Stimulated activated CD8-positive, alpha-beta memory T cell treated with anti-CD3 and anti-CD28 coated beads, Interleukin-7, amount 100 ng/mL, for 4 hours (primary cell): ENCODE measurements at places on chromosomes 7 and 10.

GRCh38 chr7:111043561-111043960 lies 47.4 kb upstream of the LRRN3 start:
- no peak for DNase-seq

GRCh38 chr10:27646194-27646593 lies 99.4 kb downstream of the MKX start:
- no peak for DNase-seq

GRCh38 chr7:17406738-17407137 lies 108.3 kb downstream of the AHR start:
- no peak for DNase-seq

GRCh38 chr10:129764011-129764900 lies 199.8 kb downstream of the EBF3 start:
- no peak for DNase-seq

- no peak for DNase-seq
Measured at GRCh38 chr7:130387628-130388403, 7.5 kb downstream of the CPA1 start.

- no peak for DNase-seq
Measured at GRCh38 chr7:47561715-47562446, 20.0 kb downstream of the TNS3 start.

DNA sequence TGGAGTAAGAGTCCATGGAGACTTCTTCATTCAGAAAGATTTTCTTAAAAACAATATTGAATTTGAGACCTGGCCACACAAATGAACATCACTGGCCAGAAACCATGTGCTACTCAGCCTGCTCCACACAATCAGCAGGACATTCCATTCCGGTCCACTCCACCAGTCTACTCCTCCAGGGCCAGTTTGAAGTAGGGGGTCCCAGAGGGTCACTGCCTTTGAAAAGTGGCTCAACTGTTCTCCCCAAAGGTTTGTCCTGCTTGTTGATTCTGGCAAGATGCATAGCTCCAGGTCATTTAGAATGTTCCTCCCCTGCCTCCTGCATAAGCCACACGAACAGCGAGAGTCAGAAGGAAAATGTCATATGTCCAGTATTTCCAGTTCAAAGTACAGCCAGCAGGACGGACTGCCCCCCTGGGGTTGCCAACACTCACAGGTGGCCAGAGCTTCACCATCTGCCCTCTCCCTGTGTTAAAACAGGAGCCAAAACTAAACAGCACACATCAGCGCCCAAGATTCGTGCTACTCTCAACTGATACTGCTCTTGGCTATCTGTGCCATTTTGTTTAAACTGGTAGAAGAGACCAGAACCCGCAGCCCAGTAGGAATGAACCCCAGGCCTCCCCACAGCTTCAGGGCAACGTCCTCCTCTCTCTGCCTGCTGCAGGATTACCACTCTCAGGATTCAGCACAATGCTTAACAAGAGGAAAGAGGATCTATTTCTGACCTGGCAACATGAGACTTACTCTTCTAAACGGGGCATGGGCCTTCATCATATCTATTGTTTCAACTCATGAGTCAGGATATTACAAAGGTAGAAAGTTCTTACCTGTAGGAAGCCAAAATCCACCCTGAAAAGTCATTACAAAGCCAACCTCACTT lies 11.3 kb downstream of the GRB10 start:
- no peak for DNase-seq

DNA sequence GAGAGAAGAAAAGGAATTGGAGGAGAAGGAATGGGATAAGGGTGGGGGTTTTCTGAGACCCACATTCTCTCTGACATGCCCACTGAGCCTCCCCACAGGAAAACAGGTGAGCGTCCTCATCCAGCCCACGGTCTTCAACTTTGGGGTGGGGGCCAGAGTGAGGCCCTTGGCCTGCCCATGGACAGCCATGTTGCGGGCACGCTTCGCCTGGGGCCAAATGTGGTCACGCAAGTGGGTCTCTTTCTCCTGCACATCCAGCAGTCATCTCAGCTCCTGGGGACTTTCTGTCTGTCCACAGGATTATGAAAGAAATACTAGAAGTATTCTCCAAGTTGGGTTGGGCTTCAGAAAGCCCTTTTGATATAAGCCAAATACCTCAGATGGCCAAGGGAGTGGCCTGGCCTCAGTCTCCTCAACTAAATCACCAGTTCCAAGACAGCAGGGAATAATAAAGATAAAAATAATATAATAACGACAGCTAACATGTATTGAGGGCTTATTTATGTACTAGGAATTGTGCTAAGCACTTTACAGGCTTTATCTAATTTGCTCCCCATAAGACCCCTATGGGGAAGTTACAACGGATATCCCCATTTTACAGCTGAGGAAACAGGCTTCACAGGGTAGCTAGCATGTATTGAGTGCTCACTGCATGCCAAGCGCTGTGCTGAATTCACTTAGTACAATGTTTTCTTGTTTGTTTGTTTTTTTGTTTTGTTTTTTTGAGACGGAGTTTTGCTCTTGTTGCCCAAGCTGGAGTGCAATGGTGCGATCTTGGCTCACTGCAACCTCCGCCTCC lies 57.2 kb upstream of the LBX1 start:
- DNase-seq: no peak

DNA sequence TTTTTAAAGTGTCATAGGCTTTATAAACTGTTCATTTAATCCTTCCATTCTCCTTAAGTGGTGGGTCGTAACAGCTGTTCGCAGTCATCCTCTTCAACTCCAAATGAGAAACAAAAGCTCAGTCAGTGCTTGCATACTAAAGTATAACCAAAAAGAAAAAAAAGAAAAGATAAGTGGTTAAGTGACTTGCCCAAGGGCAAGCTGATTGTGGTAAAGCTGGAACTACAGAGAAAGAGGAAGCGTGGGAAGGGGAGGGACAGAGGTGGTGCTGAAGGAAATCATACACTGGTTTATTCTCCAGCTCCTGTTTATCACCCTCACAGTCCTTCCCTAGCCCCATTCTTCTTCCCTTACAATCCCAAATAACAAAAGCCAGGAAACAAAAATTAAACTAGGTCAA lies 29.6 kb downstream of the IDE start:
- no peak for DNase-seq

DNA sequence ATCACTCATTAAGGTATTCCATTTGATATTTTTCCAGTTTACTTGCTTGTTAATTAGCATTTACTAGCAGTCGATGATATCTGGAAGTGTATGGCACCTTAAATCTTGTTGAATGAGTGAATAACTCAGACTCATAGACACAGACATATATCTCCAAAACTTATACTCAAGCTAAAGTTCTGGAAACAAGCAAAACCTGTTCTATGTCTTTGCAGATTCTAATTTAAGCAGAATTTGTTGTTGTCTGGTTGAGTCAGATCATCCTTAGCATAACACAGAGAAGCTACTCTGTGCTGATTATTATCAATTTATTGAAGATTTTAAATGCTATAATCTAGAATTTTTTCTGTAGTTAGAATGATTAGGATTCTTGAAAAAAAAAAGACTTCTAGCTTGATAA lies 296.2 kb downstream of the MDFIC start:
- no peak for DNase-seq

- DNase-seq: no peak
Measured at GRCh38 chr7:120280743-120281142, 7.8 kb downstream of the KCND2 start.

DNA sequence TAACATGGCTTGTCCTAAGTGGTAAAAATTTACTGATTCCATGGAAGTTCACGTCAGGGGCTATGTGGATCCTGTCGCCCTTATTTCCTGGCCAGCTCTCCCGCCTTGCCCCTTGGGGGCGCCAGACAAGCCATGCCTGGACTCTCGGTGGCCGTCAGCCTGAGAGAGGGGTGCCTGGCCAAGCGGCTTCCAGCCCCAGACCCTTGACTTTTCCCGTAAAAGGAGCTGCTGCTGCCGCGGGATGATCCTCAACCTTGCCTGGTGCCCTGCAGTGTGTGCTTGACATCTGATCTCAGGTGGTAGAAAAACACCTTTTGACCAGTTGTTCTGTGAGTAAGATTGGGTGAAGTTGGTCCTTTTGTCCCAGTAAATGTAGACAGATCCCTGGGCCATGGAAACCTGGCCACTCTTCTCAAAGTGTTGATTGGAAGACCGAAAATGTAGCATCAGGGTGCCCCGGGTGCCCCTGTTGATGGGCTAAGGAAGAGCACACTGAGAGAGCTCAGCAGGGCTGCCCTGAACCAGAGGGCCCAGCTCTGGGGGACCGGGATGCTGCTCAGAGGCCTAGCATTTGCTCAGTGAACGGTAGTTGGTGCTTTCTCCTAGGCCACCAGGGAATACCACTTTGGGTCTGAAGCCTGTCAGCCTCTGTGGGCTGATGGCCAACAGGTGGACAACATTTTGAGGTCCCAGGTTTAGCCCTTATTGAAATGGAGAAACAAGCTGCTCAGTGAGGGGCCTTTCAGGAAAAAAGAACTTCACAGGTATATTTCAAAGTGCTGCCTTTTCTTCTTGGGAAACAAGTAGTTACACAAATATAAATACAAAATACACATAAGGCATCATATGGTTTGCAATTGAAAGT lies 162.5 kb downstream of the LRMDA start:
- DNase-seq: no peak

DNA sequence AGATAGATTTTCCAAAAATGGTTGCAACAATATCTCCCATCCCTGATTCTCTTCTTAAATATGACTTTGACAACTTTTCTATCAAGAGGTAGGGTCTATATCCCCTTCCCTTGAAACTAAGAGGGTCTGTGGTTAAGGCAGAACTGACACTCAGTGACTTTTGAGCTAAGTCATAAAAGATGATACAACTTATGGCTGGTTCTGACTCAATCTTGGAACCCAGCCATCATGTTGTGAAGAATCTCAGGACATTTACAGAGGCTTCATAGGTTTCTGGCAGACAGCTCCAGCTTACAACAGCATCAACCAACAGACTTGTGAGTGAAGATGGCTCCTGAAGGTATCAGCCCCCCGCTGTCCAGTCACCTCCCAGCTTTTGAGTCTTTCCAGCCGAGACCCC lies 203.5 kb downstream of the RNLS start:
- no peak for DNase-seq

DNA sequence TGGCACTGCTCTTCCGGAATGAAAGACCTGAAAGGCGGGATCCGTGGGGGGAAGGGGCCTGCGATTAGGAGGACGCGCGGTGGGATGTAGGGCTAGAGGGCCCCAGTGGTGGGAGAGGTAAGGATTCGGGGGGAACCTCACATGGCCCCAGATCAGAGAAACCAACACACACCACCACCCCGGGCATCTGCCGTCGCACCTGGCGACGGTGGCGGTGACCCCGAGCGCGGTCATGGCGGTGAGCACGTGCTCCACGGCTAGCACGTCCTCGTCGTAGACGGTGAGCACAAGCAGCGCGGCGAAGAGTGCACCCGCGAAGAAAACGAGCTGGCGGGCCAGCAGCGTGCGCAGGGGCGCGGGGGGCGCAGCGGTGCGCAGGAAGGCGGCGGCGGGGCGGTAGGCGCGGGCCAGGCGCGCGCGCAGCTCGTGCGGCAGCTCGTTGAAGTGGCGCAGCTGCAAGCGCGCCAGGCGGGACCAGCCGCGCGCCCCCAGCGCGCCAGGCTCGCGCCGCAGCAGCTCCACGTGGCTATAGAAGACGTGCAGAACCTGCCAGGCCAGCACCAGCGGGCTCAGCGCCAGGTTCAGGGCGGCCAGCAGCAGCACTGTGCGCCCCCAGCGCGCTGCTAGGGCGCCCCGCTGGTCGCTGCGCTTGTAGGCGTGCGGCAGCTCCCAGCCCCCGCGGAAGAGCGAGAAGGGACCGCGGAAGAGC lies 5.7 kb downstream of the ATG9B start:
- no peak for DNase-seq

DNA sequence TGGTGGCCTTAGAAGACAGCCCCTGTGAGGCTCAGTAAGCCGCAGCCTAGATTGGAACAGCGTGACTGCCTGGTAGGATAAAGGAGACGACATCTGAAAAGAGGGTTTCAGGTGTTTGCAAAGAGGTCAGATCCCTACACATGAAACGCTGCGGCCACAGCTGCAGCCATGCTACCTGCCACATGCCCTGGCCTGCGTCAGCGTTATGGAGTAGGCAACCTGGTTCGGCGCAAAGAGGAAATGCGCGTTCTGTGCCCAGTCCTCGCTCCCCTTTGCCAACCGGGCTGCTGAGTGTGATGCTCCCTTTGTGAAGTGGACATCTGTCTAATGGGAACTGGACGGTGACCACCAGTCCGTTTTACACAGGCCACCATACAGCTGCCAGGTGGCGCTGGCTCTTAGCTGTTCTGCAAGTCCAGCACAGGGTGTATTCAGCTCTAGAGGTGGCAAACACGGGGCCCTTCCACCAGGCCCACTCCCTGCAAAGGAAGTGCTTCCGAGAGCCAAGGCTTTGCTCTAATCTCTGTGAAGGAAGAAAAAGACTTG lies 160.3 kb downstream of the CELF2 start:
- DNase-seq: no peak

DNA sequence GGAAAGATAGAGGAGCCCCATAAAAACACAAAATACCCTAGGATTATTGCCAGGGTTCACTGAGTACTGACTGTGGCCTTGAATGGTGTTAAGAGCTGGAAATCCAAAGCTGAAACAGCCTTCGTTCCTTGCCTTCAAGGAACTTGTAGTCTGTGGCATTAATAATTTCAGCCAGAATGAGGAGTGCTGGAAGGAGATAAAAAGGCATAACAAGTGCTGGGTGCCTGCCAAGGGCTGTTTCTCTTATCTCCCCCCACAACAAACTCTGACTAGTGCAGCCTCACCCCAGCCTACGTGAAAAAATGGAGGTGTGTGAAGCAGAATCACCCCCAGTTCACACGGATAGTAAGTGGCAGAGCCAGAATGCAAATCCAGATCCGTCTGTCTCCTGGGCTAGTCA lies 199.1 kb upstream of the LYZL2 start:
- DNase-seq: no peak

- no peak for DNase-seq
Measured at GRCh38 chr10:59674215-59674836, 35.3 kb downstream of the SLC16A9 start.

DNA sequence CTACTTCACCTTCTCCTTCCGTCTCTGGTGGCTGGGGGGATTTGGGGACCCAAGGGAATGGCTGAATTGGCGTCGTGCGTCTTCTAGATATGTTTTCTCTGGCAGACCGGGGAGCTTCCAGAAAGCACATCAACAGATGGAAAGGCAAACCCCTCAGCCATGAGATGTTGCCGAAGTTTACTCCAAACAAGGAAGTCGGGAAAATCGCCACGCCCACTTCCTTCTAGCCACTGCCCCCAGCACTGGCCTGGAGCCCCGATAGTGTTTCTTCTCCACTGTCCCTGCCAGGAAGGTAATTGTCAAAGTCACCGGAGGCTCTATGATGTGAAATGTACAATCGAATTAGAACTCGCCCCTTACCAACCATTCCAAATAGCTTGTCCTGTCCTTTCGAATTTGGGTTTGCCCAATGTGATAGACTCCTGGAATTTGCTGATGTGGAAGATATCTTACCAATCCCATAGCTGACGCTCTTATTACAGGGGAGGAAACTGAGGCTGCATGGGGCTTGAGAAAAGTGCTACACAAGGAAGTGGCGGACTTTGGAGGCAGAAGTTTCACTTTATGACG lies 191.0 kb downstream of the LSM5 start:
- DNase-seq: no peak

DNA sequence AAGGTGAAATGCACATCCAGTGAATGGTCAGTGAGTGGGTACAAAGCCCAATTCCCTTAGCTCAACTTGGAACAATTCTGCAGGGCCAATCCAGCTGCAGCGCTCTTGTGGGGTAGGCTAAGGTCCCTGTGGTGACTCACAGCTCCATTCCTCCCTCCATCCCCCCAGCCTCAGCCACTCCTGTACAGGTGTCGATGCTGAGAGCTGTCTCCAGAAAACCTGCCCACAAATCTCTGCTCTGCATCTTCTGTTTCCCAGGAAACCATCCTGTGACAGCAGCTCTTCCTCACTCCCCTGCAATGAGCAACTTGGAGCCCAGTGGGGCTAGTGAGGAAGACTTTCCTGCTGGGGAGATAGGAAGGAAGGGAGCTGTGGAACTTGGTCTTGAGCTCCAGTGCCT lies 244.7 kb upstream of the GPR26 start:
- DNase-seq: no peak

GRCh38 chr7:42025635-42026375 lies 211.2 kb downstream of the GLI3 start:
- DNase-seq: no peak
